Globus pallidus (tissue), 1 donor: ENCODE measurements at places on chromosomes 16 and 17.

DNA sequence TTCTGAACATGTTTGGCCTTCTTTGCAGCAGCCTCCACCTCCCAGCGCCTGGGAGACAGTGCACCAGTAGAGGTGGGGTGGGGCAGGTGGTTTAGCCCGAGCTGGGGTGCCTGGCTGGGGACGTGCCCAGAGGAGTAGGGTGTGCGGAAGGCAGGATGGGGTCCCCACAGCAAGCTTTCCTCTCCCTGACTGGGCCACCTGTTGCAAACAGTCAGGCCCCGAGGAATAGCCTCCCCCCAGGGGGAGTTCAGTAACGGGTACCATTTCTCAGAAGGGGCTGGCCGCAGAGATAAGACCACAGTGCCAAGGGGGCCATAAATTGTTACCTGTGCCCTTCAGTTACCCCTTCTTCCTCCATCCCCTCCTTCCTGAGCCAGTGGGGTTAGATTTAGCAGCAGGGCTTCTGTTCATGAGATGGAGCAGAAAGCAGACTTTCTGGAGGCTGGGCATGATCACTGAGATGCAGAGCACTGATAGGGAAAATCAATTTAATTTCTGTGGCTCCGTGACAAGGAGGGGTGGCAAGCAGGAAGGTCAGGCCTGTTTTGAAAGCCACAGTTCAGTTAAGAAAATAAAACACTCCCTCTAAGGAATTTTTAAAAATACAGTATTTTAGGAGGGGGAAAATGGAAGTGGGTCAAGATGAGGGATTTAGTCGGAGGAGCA, 181.9 kb downstream of the MSI2 start:
- no peak for DNase-seq

GRCh38 chr17:27345141-27345904, 51.4 kb downstream of the WSB1 start:
- DNase-seq = no peak

DNA sequence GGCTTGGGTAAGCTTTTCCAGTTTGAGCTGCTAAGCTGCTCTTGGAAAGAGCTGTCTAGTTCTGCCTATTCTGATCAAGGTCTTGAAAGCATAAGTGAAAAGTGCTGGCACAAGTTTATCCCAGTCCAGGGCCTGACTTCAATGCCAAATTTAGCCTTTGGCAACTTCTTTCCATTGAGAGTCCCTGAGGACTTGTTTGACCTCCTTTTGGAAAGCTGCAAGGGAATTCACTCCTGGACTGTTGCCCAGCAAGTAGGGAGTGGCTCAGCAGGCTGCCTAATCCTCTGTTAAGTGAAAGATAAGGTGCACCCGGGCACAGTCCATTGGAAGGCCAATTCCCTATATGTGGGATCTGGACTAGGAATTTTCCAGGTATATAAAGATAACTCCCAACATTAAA, 16.0 kb upstream of the TANC2 start:
- DNase-seq = no peak

DNA sequence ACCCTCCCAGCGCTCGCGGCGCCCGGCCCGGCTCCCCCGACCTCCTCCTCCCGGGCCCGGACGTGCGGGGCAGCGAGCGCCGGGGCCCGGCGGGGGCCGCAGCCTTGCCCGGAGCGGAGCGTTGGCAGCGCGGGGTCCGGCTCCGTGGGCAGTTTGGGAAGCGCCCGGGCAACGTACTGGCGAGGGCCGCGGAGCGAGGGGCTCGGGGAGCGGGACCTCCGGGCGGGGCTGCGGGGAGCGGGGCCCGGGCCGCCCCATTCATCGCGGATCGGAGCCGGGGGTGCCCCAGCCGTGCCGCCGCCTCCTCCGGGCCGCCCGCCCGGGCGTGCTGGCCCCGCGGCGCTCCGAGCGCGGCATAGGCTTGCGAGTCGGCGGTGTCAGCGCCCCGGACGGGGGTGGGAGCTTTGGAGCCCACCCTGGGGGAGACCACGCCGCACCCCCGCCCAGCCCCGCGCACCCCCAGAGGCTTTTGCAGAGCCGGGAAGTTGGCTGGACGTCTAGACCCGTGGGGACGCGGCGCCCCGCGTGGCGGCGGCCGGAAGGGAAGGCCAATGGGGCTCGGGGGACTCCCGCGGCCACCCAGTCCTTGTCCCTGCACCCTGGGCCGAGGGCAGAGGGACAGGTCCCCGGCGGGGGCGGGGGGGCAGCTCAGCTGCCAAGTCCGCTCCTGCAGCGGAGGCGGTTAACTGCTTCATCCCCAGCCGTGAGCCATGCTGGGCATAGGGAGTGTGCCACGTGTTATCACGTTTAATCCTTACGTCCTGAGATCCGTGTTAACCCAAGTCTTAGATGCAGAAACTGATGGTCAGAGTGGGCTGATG, 852 bp downstream of the ZNF469 start:
- DNase-seq = no peak

- no peak for DNase-seq
These were observed 314.7 kb downstream of the CDH8 start for GRCh38 chr16:61721544-61721943.

- no peak for DNase-seq
These were observed 71.9 kb downstream of the N4BP1 start for GRCh38 chr16:48537909-48538745.

GRCh38 chr17:15928286-15928785, 16.6 kb upstream of the ADORA2B start:
- DNase-seq = no peak

DNA sequence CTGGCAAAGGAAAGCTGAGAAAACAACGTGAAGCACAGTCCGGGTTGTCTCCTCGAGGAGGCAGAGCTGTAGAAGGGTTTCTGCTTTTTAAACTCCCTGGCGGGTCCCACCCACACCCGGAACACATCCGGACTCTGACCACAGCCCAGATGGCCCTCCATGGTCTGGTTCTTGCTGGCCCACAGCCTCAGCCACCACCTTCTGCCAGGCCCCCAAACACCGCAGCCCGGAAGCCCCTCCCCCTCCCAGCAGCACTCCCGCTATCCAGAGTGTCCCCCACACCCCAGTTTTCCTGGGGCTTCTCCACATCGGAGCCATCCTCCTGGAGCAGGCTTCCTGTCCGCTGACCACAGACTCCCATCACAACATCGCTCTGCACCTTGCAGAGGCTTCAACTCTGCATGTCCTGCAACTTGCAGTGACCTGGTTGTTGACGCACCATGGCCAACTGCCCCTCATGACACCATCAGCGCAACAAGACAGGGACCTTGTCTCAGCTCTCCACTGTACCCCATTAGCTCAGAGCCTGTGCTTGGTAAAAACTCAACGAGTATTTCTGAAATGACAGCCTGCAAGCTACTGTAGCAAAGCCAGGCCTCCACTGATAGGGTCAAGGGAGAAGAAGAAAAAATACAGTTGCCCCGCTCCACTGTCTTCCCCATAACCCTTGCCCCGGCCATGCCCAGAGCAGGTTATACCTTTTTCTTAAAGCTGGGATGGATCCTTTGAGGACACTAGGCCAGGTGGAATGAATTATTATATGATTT, 129.8 kb downstream of the C16orf78 start:
- no peak for DNase-seq

GRCh38 chr17:57425903-57426880, 169.9 kb downstream of the MSI2 start:
- DNase-seq = no peak

DNA sequence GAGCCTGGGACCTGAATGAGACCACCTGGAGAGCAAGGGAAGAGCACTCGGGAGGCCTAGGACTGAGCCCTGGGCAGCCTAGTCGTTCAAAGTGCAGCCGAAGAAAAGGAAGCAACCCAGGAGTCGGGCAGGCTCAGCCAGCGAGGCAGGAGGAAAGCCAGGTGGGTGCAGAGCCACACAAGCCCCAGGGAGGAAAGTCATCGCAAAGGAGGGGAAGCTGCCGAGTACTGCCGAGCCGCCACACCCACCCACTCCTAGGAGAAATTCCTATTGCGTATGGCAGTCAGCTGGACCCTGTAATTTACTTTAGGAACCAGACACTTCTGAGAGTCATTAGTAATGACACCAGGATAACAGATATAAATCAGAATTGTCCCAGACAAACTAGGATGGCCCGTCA, 187.6 kb downstream of the KATNIP start:
- no peak for DNase-seq

- no peak for DNase-seq
These were observed 4.6 kb upstream of the PMP22 start for GRCh38 chr17:15269780-15270089.

- DNase-seq = no peak
These were observed 52.8 kb downstream of the NTN1 start for GRCh38 chr17:9074131-9074530.

GRCh38 chr17:62641153-62641552, 13.7 kb downstream of the MRC2 start:
- DNase-seq = no peak

- no peak for DNase-seq
These were observed 1722.7 kb downstream of the TP53TG3F start for GRCh38 chr16:35182043-35182677.

DNA sequence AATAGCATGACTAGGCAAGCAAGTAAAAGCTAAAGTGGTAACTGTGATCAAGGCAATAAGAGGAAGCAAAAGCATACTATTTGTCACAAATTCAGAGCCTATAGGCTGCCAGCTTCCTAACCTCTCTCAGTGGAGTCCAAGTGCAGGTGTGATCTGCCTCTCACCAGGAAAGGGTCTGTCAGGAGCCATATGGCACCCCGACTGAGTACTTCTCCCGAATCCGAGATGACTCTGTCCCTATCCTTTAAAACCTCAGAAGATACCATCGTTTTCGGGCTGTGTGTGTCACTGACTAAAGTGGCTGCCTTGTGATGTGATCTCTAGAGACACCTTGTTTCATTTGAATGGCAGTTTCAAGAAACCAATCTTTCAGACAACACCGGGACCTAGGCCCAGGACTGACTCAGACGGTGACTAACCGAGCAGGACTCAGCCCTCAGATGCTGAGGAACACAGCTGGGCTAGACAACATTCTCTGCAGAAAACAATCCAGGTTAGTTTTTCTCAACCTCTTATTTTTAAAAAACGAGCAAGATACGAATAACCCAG, 63.6 kb downstream of the SMG6 start:
- no peak for DNase-seq

- DNase-seq = no peak
These were observed 7.7 kb upstream of the ENGASE start for GRCh38 chr17:79066963-79067362.

GRCh38 chr16:80569440-80570105, 28.8 kb downstream of the DYNLRB2 start:
- DNase-seq = no peak

- no peak for DNase-seq
These were observed 2.5 kb upstream of the GJD3 start for GRCh38 chr17:40366861-40367518.

- DNase-seq = no peak
These were observed 238.3 kb downstream of the XYLT1 start for GRCh38 chr16:17232487-17232886.
